ENCODE measurements at places on chromosomes 5 and 9.

DNA sequence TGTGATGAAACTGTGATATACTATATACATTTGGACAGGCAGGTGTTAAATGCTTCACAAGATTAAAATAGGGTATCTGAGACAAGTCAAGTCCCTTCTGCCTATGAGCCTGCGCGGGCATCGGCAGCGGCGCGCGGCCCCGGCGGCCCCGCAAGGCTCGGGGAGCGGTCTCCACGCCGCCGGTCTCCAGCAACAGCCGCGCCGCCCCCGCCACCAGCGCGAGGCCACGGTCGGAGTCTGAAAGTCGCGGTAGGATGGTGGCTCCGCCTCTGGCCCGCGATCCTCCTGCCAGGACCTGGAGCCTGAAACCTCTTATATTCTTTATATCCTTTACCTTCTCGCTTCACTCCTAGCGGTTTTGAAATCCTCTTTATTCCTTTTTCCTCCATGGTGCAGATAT is 99.4 kb downstream of the INSL6 start:
- no peak for DNase-seq

- no peak for DNase-seq
Measured at GRCh38 chr5:174617910-174618309, 106.5 kb upstream of the MSX2 start.

GRCh38 chr9:112142420-112142819 is 32.7 kb downstream of the SUSD1 start:
- no peak for DNase-seq

GRCh38 chr5:16548115-16548514 is 68.7 kb downstream of the RETREG1 start:
- no peak for DNase-seq

GRCh38 chr5:82730913-82731312 is 346.3 kb downstream of the TMEM167A start:
- no peak for DNase-seq

All from stimulated activated CD4-positive, alpha-beta T cell treated with anti-CD3 and anti-CD28 coated beads, Interleukin-1b, Interleukin-23, amount 100 ng/mL, for 24 hours (primary cell).